Right ventricle myocardium superior (tissue), 1 donor: ENCODE measurements at places on chromosomes 11 and 22. TPM values are rescaled to one million over a fixed set of nuclear protein-coding genes. Genes with fewer than 3 reads are reported as not detected.

CHRNA10 gene
- 1.6 TPM for total RNA-seq

PRR33 gene
- total RNA-seq = 5.8 TPM

OR52J3 gene
- total RNA-seq = not detected

UPK3A gene
- total RNA-seq = 0.65 TPM

APOL6 gene
- total RNA-seq = 4.7 TPM

HORMAD2 gene
- not detected for total RNA-seq

EED gene
- total RNA-seq = 13.2 TPM

GAB4 gene
- total RNA-seq = not detected

SNX32 gene
- total RNA-seq = not detected

BAIAP2L2 gene
- total RNA-seq = 0.24 TPM

KRTAP5-1 gene
- not detected for total RNA-seq

LSP1 gene
- total RNA-seq = 23.0 TPM
